Anterior cingulate cortex (tissue), 58 donors: ENCODE measurements at places on chromosomes 1 and 21.

DNA sequence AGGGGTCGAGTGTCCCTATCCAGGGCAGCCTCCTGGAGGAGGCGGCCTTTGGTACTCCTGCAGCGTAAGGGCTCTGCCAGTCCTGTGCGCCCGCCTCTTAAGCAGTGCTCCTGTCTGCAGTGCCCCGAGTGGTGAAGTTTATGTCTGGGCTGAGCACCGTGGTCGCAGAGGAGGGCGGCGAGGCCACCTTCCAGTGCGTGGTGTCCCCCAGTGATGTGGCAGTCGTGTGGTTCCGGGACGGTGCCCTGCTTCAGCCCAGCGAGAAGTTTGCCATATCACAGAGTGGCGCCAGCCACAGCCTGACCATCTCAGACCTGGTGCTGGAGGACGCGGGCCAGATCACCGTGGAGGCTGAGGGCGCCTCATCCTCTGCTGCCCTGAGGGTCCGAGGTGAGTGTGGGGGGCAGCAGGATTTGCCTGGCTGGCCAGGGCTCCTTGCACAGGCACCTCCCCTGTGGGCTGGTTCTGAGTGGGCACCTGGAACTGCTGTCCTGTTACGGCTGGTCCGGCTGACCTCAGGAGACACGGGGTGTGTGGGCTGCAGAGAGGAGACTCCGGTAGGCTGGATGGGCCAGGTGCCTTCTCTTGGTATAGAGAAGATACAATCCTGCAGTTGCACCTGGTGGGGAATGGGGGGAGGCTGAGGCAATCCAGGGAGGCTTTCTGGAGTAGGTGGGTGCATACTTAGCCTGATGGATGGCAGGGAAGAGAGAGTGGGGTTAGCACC lies 66.8 kb downstream of the OBSCN start:
- DNase-seq, result no peak

DNA sequence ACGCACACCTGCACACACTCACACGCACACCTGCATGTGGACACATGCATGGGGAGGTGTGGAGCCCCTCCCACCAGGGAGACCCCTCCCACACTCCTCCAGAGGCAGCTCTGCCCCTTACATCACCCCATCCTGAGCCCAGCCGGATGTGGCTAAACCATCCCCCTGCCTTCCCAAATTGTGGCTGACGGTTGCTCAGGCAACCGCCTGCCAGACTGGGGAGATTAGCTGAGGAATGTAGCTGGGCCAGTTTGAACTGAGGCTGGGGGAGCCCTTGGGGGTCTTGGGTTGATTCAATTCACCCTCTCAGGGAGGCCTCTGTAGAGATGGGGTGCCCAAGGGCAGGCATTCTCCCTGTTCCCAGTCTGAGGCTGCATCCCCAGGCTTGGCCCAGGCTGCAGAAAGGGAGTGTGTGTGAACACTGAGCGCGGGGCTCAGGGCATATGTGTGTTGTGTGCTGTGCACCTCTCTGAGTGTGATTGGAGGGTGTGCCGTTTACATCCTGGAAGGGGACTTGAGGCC lies 12.9 kb downstream of the PTPRU start:
- DNase-seq, result no peak

DNA sequence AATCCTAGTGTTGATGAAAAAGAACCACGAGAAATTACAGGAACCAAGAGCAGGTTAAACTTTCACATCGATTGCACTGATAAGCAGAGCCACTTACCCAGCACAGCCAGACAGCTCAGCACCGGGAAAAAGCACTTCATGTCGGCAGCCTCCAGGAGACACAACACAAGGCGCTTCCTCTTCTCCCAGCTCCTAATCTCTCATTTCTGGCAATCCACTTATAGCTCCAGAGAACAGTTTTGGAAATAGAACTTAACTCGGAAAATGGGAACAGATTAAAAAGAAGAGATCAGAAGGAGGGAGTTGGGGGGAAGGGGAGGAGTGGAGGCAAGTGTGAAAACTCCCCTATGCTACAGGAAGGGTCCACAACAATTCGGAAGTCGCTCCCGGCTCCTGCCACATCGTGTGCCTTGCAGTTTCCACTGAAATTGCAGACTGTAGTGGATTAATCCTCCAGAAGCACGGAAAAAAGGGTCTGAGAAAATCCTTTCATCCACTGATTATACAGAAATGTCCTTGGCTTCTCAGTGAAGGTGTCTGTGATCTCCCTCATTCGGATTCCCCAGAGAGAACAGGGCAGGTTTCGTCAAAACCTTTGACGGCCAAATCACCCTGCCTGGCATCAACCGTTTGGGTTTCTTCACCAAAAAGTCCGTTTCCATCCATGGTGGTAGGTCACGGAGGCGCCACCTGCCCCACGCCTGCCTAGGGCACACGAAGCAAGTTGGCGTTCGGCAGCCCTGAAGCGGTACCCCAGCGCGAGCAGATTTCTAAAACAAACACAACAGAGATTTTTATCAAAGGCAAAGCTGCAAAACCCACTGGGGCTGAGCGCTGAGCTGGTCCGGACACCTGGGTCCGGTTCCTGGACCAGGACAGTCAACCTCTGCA lies 1.1 kb downstream of the IGSF3 start:
- DNase-seq, result no peak

- DNase-seq, result no peak
Measured at GRCh38 chr1:6185151-6185550, 5.0 kb upstream of the CHD5 start.

GRCh38 chr21:45631540-45631939 lies 12.0 kb upstream of the PCBP3 start:
- no peak for DNase-seq
